ENCODE measurements at places on chromosomes 3 and 15.

DNA sequence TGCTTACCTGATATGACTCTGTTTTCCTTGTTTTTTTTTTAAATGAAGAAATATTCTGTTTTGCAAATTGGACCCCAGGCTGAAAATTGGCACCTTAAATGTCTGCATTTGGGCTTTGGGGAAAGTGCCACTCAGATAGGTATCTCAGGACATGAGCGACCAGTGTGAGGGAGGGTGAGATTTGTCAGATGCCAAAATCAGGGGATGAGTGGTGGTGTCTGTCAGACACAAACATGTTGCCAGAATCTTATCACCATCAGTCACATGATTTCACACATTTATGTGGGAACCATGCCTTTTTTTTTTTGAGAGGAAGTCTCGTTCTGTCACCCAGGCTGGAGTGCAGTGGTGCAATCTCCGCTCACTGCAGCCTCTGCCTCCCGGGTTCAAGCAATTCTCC is 75.6 kb upstream of the OSBPL11 start:
- DNase-seq = no peak

GRCh38 chr3:196666001-196666867 is 26.7 kb downstream of the NRROS start:
- DNase-seq = no peak

DNA sequence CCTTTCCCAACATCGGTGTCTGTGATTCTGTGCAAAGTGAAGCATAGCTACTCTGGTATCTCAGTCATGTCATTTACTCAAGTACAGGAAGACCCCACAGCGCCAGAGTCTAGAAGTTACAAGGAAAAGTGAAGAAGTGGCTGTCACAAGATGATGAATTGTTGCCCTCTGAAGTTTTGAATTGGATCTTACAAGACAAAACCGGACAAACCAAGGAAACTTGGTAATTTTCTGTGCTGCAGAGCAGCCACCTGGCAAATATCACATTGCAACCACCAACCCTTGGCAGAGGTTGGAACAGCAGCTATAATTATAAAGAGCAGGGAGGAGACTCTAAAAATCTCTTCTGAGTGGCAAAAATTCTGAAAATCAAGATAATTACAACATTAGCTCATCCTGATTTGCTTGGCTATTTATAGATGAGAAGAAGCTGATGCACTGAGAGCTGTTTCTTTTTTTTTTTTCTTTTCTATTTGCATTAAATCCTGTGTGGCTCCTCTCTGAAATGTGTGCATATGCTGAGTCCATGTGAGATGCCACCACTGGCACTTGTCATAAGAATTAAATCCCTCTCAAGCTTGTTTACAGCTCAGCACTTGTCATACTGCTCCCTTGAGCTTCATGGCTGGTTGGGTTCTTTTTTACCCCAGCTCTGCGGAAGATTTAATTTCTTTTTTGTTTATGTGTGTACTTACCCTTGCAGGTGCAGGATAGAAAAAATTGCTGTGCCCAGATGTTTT is 68.0 kb upstream of the MNS1 start:
- DNase-seq = no peak

DNA sequence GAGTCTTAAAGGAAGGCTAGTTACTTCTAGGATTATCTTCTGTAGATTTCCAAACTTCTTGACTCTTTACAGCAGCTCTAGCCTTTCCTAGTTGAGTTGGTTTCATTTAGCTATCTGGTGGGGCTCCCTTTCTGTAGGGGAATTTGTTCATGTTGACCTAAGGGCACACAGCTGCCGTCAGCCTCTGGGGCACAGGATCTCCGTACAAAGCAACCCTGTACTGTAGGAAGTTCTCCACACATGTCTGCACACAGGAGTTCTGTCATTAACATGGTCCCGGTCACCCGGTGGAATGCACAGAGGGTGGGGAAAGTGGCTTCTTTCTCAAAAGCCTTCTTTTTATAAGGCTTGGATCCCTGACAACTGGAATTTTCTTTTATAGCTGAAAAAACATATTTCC is 88.7 kb upstream of the TNIK start:
- DNase-seq = no peak

GRCh38 chr3:185290266-185290665 is 36.4 kb upstream of the EHHADH start:
- no peak for DNase-seq

- DNase-seq = no peak
Measured at GRCh38 chr15:77496715-77497109, 76.0 kb downstream of the HMG20A start.
